ENCODE measurements at places on chromosomes 4 and X.

GRCh38 chr4:68349279-68349648, 626 bp downstream of the YTHDC1 start:
- DNase-seq = peak; percentile 62

- peak; percentile 19 for DNase-seq
Measured at GRCh38 chrX:70046978-70047377, 2.8 kb downstream of the AWAT2 start.

GRCh38 chr4:83454686-83455085, 937 bp downstream of the HELQ start:
- DNase-seq = peak; percentile 19

GRCh38 chr4:71855944-71856343, 72.1 kb upstream of the GC start:
- no peak for DNase-seq

- no peak for DNase-seq
Measured at GRCh38 chr4:88958080-88958479, 98.9 kb downstream of the FAM13A start.

DNA sequence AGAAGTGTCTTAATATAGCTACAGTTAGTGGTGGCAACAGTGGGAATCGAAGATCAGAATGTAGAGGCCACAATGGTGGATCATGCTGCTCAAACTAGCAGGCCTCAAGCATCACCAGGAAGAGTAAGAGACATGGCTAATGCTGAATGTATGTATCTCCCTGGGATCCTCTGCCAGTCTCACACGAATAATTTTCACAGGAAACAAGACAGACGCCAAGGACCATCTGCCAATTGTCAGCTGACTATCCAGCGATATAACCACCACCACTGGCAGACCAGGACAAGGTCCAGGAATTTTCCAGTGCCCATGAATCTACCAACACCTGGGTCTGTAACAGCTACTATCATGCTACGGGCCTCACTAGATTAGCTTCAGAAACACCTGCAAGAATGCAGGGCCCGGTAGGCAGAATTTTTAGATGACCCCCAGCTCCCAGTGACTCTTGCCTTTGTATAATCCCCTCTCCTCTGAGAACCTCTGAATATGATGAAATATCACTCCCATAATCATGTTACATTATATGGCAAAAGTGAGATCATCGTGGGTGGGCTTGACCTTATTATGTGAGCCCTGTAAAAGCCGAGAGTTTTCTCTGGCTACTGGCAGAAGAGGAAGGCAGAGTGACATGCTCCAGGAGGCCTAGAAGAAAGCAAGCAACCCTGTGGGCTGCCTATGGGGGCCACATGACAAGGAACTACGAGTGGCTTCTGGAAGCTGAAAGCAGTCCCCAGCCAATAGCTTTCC, 429.8 kb downstream of the BCOR start:
- DNase-seq = no peak

- no peak for DNase-seq
Measured at GRCh38 chr4:71558248-71558647, 219.4 kb downstream of the SLC4A4 start.

DNA sequence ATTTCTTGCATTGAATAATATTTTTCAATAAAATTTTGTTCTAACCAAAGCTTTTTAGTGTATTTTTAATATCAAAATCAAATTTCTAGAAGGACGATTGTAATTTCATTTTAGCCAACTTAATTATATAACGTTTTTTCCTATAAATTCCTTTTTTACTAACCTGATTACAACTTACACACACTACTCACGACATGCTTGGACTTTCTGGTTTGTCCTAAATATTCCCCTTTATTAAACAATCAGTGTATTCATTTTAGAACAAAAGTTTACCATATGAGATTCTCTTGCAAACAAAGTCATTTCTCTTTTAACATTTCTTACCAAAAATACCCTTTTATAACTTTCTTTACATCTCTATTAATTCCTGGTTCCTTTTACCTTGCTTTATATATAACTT, 173.7 kb downstream of the PWWP3B start:
- DNase-seq = no peak

GRCh38 chr4:72320223-72320948, 248.6 kb downstream of the ADAMTS3 start:
- DNase-seq = no peak

DNA sequence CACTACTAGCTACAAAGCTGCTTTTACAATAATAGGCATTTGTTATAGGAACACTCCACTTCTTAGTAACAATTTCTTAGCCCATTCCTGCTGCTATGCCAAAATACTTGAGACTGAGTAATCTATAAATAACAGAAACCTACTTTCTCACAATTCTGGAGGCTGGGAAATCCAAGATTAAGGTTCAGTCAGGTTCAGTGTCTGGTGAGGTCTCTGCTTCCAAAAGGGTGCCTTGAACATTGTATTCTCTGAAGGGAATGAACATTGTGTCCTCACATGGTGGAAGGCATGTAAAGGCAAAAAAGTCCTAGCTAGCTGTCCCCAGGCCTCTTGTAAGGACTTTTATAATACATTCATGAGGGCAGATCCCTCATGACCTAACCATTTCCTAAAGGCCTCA, 7.0 kb downstream of the SLC9B1 start:
- DNase-seq = no peak

- DNase-seq = no peak
Measured at GRCh38 chr4:180542445-180543100, 1700.6 kb upstream of the TENM3 start.

GRCh38 chr4:166777760-166778159, 456.5 kb downstream of the SPOCK3 start:
- no peak for DNase-seq

DNA sequence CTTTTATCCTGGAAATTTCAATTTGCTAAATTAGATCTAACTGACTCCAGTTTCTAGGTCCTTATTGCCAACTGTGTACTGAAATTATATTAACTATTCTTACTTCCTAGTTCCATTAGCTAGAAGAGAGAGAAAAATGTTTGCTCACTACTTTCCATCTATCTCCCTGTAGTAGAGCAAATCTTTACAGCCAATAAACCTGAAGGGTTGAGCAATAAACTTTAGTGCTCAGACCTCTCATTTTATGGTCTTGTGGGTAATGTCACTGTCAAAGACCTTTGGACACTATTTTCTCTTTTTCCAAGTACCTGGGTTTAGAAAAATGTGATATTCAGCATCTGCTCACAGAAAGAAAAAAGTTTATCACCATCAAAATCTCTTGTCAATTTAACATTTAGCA, 237.5 kb upstream of the GEMIN8 start:
- no peak for DNase-seq

DNA sequence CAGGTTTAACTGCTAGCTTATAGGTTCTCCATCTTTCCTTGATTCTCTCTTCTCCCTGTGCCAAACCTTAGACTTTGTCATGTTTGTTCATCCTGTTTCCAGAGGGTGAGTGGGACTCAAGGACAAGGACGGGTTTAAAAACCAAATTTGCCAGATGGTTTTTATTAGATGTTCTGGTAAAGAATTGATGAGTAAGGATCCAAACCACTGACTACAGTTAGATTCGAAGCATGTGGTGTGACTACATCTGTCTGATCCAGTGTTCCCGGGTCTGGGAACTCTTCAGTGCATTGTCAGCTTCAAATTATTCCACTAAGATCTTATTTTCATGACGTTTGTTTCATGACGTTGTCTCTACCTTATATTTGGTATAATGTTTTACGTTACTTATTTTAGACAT, 37.5 kb downstream of the MTMR1 start:
- DNase-seq = no peak

GRCh38 chr4:169756971-169757574, 671 bp downstream of the HPF1 start:
- DNase-seq = peak; percentile 6

- DNase-seq = no peak
Measured at GRCh38 chr4:140595065-140595464, 26.3 kb upstream of the UCP1 start.

- no peak for DNase-seq
Measured at GRCh38 chr4:137474711-137475301, 57.5 kb downstream of the PCDH18 start.

DNA sequence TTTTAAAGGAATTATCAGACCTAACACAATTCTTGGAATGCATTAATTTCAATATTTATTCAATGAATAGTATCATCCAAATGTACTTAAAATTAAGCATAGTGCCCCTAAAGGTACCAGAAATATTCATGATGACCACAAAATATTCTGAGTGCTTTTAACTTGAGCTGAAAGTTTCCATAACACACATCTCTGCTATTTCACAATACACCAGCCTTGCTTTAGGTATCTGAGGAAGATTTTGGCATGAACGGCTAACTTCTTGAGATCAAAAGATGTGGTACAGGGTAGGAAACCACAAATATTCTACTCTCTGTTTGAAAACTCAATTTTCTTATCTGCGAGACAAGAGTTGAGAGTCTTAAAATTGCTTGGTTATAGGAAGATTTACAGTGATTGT, 538.3 kb upstream of the PCDH7 start:
- no peak for DNase-seq

- DNase-seq = peak; percentile 47
Measured at GRCh38 chr4:163485589-163485988, 8.9 kb upstream of the TMA16 start.

DNA sequence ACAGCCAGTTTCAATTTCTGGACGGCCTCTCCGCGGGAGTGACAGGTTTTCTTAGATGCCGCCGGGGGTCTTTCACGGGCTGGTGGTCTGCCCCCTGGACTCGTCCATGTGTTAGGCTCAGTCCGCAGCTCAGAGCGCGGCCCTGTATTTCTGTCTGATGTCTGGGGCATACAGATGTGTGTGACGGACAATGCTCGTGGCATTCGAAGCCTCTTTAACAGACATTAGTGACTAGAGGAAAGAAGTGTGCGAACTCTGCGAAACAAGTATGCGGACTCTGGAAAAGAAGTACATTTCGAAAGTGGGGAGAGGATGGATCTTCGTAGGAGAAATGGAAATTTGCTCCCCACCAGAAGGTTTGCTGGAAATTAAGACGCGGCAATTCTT, 793 bp upstream of the DCUN1D4 start:
- peak; percentile 10 for DNase-seq

GRCh38 chrX:140709421-140709846, at the start of gene LINC00632:
TSS of gene LINC00632 (plus strand) at chrX:140709759.
- DNase-seq = no peak

DNA sequence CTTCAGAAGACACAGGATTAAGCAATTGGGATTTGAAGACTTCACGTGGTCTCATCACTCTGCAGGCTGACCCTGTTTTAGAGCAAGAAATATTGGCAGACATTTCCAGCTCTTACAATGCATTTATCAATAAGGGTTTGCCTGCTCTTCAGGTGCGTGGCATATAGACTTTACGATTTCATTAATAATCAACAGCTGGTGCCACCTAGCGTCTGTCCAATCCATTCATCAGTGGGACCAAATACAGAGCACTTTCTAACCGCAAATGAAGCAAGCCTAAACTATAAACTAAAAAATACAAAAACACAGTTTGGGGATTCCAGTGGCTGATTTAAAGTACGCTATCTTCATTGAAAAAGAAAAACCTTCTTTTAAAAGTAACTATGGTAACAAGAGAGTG, 125.4 kb upstream of the DMD start:
- DNase-seq = no peak

- DNase-seq = no peak
Measured at GRCh38 chr4:4486969-4487368, 54.9 kb downstream of the STX18 start.

- no peak for DNase-seq
Measured at GRCh38 chr4:176467001-176467400, 147.2 kb downstream of the SPCS3 start.

DNA sequence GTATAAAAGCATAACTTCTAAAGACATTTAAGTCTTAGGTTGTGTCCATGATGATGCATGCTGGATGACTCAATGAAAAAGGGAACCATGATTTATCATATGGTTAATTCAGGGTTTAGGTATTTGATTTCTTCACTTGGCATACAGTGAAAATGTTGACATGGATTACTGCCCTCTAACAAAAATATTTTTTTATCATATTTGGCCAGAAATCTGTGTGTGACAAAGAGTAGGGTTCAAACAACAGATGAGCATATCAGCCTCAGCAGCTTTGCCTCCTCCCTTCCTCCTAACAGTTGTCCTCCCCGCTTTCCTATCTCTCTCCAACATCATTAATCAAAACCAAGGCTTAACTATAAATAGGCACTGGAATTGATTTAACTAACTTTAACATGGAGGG, 46.3 kb downstream of the ARHGAP6 start:
- DNase-seq = no peak

DNA sequence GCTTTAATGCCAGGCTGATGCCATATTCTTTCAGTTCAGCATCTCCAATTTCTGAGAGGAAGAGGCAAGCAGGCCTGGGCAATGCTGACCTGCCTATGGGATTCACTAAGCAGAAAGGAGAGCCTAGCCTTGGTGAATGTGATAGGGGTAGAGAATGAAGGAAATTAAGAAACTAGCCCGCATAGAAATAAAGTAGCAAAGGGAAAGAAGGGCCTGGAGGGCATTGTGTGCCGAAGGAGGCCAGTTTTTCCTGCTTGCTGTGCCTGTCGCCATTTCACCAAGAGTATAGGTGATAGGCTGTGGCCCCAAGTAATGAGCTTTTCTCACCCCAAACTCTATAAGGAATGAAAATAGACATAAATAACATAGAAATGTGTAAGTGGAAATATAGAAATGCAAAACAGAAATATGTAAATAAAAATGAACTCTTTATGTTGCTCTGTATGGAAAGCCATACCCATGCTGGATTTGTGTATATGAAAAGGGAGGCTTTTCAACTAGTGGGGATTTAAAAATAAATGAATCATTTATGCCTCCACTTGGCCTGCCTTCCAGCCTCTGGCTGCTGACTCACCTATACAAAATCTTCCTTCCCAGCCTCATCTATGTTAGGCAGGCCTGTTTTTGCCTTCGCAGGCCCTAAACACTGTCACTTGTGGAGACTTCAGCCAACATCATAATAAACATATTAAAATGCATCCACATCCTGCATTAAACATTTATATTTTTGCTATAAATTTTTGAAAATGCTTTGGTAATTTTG, 5.1 kb upstream of the OCRL start:
- DNase-seq = no peak

GRCh38 chr4:15239866-15240265, 188.0 kb upstream of the C1QTNF7 start:
- no peak for DNase-seq

DNA sequence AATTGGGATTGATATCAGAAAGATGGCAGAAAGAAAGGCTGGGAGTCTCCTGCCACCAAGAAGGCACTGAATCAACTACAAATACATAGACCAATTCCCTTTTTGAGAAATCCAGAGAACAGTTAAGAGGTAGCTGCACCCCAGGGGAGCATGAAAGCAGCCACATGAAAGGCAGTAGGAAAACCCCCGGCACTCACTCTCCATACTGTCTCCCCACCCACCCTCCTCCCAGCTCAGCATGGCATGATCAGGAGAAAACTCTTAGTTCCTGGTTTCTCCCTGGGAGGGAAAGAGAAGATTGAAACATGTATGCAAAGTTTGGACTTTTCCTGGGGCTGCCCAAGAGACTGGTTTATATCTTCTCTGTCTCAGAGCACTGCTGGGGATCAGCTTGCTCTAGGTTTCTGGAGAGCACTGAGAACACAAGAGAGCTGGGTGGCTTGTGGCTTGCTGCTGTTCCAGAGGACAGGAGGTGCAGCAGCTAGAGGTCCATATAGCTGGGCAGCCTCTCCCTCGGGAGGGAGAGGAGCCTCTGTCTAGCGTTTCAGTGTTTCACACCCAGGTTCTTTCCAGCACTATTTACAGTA, 305.7 kb downstream of the PDGFC start:
- no peak for DNase-seq

All from suppressor macrophage (primary cell).